ENCODE measurements at places on chromosomes 12 and 14.

GRCh38 chr12:61362037-61362436, 898.2 kb upstream of the USP15 start:
- H3K27ac ChIP-seq, result no peak overlapping the region
- H3K4me3 ChIP-seq, result no peak overlapping the region
- H3K4me1 ChIP-seq, result no peaks in the 10 kb centered on the region
- DNase-seq, result no peak

DNA sequence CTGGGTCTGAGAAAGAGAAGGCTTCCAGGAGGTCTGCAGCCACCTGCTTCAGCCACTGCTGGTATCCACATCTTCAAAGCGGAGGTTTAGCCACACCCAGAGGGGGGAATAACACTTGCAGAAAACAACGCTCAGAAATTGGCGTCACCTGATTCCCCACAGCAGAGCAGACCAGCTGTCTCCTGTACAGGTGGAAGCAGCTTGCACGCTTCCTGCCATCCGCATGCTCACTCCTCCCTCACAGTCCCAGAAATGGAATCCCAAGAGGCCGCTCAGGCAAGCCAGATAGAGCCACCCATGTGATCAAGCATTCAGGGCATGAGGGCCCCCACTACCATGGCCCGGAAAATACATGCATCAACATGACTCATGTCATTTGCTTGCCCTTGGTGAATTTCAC, 112.2 kb upstream of the DIO3 start:
- no peak overlapping the region for H3K27ac ChIP-seq
- H3K4me3 ChIP-seq, result no peak overlapping the region
- peaks cover 27% of the 10 kb centered on the region for H3K27me3 ChIP-seq

DNA sequence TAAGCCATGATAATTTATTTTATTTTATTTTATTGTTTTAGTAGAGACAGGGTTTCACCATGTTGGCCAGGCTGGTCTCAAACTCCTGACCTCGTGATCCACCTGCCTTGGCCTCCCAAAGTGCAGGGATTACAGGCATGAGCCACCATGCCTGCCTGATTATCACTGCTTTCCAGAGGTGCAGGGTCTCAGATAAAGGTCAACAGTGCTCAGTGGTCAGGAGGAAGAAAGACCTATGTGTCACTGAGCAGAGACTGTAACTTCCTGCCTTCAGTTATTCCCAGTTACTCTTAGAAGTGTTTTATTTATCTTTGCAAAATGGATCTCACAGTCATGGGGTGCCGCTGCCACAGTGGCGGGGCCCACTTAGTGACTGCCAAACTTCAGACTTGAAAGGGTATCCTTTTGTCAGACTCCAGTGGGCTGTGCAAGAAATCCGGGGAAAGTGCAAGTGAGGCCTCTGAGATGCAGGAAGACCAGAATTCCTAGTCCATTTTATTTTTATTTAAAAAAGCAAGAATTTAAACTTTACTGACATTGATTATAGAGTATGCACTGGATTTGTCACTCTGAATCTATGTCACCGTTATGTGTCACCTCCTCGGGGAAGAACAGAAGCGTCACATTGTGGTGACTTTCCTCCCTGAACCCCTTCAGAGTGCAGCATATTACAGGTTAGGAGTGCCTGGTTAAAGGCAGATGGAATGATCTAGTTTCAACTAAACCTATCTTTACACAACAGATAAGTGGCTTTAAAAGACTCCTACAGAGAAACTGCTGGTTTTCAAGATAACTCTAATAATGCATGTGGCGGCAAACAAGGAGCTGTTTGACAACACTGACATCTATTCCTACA, 59.1 kb upstream of the BICD1 start:
- no peak overlapping the region for H3K4me3 ChIP-seq
- H3K4me1 ChIP-seq, result no peaks in the 10 kb centered on the region
- H3K27me3 ChIP-seq, result no peaks in the 10 kb centered on the region
- no peak for DNase-seq
- H3K36me3 ChIP-seq, result no peaks in the 10 kb centered on the region

DNA sequence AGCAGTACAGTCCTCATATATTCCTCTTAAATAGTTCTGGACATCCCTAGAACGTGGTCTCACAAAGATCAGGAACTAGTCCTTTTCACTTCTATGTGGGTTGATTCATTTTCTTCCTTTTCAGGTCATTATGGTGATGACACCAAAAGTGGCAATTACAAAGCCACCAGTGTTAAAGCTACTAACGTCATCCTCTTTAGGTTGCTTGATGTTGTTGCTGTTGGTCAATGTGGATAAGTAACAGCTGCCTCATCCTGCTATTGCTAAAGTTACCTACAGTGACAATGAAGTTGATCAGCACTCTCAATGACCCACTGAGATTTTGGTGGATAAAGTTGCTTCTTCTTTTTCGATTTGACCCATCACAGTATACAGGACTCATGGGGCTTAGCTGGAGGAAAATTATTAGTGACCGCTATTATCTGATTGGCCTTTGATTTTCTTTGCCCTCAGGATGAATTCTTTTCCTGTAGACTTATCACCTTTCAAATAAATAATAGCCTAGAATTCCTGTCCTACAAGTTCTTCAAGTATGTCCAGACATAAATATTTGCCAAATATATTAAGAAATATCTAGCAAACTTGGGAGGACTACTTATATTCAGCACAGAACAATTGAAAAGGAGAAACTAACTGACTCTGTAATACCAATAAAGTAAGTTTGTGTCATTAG, 54.0 kb upstream of the ATP2B1 start:
- no peaks in the 10 kb centered on the region for H3K36me3 ChIP-seq
- DNase-seq, result no peak
- H3K27ac ChIP-seq, result no peak overlapping the region
- H3K27me3 ChIP-seq, result no peaks in the 10 kb centered on the region

DNA sequence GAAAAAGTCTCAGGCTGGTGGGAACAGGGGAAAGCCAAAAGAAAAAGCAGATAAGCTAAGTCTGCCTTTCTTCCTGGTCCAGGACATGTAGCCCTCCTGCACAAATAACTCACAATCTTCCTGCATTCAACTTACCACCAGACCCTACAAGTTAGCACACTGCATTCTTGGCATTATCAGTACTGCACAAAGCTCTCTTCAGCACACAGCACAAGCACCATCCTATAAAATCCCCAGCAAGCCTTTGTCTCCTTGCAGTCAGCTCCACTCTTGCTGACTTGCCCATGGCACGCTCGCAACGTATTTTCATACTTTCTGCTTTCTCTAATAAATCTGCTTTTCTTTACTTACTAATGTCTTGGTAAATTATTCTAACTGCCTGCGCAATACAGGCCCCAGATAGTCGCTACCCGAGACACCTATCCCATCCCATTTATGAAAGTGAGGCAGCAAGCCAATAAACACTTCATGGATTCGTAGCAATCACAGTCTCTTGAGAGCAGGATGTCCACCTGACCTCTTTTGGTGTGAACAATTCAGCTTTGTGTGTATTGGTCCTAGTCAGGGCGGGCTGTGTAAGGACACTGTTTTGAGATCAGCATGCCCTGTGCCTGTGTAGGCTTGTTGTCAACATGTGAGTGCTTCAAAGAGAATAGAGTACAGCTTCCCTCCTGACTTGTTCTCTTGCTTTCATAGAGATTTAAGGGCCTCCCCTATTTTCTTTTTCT, 49.0 kb downstream of the TMEM117 start:
- no peaks in the 10 kb centered on the region for H3K36me3 ChIP-seq
- no peaks in the 10 kb centered on the region for H3K27me3 ChIP-seq
